ENCODE measurements at places on chromosomes 7 and 10.

- no peak for DNase-seq
Observed at GRCh38 chr7:114989531-114989930, 67.6 kb downstream of the MDFIC start.

DNA sequence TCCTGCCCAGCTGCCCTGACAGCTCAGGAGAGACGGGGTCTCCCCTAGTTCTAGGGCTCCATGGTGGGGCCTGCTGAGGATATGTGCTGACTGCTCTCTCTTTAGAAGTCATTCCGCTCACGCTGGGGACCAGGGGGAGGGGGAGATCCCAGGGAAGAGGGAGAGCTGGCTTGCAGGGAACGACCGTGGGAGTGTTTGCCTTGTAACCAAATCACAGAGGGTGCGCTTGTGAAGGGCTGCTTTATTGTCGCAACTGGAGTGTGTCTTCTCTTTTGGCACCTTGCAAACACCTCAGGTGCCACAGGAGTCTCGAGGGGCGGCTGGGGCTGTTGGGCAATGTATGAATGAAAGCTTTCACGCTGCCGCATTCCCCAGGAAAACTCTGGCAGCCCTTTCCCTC lies 531.3 kb upstream of the MKI67 start:
- no peak for DNase-seq

DNA sequence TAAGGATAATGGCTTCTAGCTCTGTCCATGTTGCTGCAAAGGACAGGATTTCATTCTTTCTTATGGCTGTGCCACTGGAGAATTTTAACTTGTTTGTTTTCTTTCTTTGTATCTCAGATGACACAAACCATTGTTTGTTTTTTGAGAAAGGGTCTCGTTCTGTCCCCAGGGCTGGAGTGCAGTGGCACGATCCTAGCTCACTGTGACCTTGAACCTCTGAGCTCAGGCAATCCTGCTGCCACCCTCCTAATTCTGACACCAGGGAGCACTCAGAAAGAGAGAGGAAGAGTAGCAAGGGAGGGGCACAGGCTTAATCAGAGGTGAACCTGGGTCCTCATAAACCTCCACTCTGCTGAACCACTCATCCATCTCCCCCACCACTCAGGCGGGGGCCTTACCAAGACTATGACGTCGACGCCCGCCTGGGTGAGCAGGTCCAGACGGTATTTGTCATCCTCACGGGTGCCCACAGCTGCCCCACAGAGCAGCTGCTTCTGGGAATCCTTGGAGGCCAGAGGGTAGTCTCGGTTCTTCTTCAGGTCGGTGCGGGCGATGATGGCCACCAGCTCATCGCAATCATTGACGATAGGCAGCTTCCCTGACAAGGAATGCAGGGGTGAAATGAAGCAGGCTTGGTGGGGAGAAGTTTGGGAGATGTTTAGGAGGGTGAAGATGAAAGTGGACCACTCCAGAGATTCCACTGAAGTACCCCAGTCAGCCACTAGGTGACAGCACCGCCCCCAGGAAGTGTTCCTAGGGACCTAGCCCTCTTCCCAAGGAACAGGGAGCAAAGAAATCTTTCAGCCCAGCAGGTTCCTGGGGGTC lies 11.6 kb downstream of the IMPDH1 start:
- DNase-seq, result peak; percentile 56

DNA sequence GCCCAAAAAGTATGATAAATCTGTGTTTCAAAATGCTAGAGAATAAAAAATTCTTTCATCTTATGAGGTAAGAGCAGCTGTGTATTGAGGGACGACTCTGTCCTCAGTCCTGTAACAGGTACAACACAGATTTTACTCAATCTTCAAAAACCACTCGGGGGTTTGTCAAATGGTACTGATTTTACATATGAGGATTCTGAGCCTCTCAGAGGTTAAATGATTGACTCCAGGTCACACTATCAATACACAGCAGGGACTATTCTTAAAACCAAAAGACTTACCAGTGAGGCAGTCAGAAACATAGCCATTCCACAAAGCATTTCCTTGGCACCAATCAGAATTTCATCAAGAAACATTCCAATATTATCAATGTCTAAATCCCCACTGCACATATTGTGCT lies 95.5 kb downstream of the SGMS1 start:
- DNase-seq, result no peak

GRCh38 chr10:61052469-61053205 lies 108.7 kb upstream of the RHOBTB1 start:
- DNase-seq, result no peak

DNA sequence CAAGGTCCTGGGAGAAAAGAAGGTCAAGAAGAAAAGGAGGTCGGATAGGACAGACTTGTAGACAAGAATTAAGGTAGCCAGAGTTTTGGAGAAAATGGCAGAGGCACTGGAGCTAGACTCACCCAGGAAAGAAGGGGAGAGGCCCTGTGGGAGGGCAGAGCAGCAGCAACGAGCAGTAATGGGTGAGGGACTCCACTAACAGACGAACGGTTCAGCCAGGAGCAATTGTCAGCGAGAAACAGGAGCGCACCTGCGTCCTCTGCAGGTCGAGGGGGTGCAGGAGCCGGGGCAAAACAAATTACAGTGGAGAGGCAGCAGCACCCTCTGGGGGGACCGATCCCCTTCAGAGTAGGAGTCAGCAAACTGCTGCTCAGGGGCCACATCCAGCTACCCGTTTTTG lies 18.5 kb upstream of the IGFBP3 start:
- no peak for DNase-seq

DNA sequence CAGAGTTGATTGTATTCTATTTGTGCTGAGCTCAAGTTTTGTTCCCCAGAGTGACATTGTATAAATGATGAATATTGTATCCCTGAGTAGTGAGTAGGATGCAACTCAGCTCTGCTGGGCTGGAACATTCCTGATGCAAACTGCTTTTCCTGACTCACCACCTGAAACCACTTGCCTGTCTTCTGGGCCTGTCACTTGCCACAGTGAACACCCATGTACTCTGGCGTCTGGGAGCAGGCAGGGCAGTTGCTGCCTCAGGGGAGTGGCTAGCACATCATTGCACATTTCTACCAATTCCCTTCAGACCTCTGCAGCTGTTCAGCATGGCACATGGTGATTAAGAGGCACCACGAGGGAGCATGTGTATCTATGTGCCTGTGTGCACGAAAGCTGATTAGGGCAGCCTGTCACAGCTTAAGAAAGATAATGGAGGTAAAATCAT lies 157.3 kb downstream of the SND1 start:
- no peak for DNase-seq

GRCh38 chr7:135374736-135375135 lies 135.2 kb downstream of the CNOT4 start:
- no peak for DNase-seq

DNA sequence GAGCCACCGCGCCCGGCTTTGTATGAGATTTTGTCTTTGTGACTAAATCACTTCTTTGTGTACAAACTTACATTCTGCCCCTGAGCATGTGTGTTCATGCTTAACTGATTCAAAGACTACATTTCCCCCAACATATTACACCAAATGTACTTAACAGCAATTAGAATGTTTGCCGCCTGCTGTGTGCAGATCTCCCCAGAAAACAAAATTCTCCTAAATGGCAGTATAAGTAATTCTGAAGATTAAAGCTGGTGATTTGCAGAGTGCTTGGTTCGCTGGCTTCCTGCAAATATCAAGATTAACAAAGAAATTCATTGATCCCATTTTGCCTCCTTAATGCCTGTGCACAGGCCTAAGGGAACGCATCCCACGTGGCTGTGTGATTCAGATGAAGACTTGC lies 230.3 kb downstream of the GALNT17 start:
- no peak for DNase-seq

DNA sequence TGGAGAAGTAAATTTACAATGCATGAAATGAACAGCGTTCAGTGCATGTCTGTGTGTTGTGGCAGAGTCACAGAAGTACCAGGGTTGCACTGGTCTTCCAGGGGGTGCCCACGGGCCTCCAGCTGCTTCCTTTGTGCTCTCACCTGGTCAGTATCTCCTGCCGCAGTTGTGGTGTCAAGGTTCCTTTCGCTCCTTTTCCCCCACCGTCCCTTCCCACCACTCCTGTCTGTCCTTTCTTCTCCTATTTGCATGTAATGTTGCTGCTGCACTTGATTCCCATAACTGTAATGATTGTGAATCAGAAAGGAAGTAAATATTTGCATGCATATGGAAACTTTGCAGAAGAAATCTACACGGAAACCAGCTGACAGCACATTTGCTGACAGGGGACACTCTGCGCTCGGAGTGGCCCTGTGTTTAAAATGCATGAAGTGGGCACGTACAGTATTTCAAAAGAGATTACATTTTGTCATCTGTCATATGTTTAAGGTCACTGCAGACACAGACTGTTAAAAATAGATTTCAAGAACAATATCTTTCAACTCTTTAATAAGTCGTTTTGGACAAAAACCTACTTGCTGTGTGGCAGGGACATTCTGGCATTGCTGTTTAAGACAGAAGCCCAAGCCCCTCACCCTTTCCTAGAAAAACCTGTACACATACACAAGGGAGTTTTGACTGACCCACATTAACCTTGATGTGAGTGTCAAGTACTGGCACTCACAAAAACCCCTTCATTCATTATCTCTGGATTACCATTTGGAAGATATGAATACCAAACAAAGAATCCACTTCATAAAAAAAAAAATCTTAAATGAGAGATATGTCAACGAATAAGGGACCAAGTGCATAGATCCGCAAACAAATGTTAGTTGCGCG lies 336.7 kb upstream of the KLF6 start:
- no peak for DNase-seq

DNA sequence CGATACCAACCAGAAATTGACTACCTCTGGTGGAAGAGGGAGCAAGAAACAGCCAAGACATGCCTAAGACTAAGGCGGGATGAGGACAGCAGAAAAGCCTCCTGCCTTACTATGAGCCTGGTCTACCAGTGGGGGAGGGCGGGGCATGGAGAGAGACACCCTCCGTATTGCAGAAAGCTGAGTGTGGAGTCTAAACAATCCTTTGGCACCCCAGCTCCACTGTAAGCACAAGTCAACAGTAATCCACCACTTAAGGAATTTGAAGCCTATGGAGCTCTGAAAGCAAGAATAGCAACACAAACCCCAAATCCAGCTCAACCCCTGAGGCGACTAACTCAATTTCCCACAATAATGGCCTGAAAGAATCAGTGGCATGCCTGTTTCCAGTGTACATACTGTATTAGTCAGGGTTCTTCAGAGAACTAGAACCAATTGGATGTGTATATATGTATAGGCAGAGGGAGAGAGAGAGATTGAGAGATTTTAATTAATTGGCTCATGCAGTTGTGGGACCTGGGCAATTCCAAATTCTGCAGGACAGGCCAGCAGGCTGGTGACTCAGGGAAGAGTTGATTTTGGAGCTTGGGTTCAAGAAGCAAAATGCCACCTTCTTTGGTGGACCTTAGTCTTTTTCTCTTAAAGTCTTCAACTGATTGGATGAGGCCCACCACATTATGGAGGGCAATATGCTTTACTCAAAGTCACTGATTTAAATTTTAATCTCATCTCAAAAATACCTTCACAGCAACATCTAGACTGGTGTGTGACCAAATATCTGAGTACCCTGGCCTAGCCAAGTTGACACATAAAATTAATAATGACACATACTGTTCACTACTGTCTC lies 13.5 kb downstream of the PPIF start:
- no peak for DNase-seq

DNA sequence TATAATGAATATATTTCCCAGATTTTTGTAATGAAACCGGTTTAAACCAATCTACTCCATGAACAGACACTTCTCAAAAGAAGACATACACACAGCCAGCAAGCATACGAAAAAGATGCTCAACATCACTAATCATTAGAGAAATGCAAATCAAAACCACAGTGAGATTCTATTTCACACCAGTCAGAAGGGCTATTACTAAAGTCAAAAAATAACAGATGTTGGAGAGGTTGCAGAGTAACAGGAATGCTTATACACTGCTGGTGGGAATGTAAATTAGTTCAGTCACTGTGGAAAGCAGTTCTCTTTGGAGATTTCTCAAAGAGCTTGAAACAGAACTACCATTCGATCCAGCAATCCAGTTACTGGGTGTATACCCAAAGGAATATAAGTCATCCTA lies 240.7 kb downstream of the TSPAN12 start:
- DNase-seq, result no peak

DNA sequence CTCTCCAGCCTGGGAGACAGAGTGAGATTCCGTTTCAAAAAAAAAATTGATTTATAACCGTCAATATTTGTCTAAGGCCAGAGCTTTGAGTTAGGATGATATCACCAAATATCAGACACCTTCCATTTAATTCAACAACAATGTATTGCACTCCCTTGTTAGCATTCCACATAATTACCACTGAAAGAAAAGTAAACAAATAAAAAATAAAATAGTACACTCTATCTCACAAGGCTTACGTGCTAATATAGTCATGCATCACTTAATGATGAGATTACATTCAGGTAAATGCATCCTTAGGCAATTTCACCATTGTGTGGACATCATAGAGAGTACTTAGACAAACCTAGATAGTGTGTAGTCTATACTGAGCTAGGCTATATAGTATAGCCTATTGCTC lies 127.6 kb upstream of the RHOBTB1 start:
- no peak for DNase-seq

- peak; percentile 71 for DNase-seq
Observed at GRCh38 chr7:141697211-141697871, 4.6 kb downstream of the DENND11 start.

- DNase-seq, result no peak
Observed at GRCh38 chr7:11505471-11505985, 326.5 kb downstream of the THSD7A start.

GRCh38 chr7:23662124-23662983 lies 17.6 kb upstream of the FAM221A start:
- DNase-seq, result no peak

DNA sequence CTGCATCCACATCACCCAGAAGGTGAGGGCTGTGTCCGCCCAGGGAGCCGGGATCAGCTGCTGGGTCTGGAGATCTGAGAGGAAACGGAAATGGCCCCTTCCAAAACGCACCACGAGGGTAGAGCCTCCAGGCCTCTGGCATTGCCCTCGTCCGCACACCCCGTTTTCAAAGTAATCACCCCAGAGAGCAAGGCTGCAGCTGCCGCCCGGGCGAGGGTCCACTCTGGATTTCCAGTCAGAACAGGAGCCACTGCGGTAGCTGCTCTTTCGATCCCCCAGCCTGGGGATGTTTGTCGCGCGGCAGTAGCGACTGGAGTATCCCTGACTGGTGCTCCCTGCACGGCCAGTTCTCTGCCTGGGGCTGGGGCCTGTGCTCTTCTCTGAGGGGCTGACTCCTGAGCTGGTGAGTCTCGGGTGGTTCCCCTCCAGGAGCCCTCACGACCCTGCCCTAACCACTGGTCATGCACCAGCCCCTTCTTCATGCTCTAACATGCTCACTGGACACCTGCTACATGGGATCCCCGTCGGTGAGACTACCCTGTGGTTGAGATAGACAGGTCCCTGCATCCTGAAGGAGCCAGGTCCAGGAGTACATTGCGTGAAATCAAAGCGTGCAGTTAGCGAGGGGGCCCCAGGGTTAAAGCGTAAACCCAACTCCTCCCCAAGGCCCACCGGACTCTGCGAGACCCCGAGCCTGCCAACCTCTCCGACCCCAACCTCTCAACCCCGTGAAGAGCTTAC lies 99.2 kb downstream of the FOXL3 start:
- no peak for DNase-seq
